ENCODE measurements at places on chromosomes 11 and 22.
A peak's percentile ranks its signal among the peaks of the same experiment; 100 is the strongest.

DNA sequence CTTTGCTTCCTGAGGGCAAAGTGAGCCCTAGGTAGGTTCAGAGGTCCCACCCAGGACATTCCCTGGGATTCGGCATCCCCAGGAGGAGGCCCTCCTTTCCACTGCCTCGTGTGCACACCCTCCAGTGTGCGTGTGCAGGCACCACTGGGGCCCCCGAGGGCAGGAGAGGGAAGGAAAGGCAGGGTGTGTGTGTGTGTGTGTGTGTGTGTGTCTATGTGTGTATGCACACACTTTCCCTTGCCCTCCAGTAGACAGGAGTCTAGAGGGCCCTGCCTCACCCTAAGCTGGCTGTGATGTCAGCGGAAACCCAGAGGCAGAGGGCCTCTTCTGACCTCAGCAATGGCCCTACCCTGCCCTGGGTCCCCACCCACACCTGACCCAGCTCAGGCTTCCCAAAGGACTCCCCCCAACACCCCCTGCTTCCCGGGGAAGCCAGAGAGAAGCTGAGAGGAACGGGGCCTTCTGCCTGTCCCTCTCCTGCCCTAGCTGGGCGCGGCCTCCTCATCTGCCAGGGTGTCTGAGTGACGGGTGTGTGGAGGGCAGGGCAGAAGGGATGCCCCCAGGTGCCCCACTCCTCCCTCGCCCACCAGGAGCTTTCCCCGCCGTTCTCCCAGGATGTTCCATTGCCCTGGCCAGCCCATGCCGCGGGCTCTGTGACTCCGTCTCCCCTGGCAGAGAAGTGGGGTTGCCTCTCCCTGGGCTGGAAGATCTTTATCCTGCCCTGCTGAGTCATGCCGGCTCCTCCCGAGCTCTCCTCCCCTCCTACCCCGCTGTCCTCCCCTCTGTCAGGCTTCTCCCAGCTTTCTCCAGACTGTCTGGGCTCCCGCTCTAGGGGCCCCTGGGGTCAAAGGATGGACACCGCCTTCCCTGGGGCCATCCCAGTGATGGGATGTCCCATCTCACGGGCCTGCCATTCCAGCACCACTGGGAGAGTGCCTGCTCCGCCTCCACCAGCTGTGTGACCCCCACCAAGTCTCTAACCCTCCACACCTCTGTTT, 6.0 kb upstream of the CLCF1 start:
- H3K4me3 ChIP-seq, result no peak overlapping the region
- H3K27me3 ChIP-seq, result peaks cover 43% of the 10 kb centered on the region
- no peak for DNase-seq
- peaks cover 11% of the 10 kb centered on the region for H3K4me1 ChIP-seq
- H3K36me3 ChIP-seq, result no peaks in the 10 kb centered on the region

DNA sequence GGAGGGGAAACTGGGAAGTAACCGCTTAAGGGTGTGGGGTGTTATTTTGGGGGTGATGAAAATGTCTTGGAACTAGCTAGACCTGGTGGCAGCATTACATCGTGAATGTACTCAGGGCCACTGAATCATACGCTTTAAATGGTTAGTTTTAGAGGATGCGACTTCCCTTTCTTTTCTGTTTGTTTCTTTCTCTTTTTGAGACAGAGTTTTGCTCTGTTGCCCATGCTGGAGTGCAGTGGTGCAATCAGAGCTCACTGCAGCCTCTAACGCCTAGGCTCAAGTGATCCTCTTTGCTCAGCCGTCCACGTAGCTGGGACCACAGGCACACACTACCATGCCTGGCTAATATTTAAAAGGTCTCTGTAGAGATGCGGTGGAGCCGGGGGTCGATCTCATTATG, 5.6 kb upstream of the MIAT start:
- no peaks in the 10 kb centered on the region for H3K36me3 ChIP-seq
- H3K27me3 ChIP-seq, result peaks cover 30% of the 10 kb centered on the region
- H3K27ac ChIP-seq, result no peak overlapping the region
- no peak overlapping the region for H3K4me3 ChIP-seq
- no peak for DNase-seq

- H3K27ac ChIP-seq, result no peak overlapping the region
- H3K27me3 ChIP-seq, result no peaks in the 10 kb centered on the region
- H3K36me3 ChIP-seq, result peaks cover 2% of the 10 kb centered on the region
- no peak for DNase-seq
- no peak overlapping the region for H3K4me3 ChIP-seq
- no peaks in the 10 kb centered on the region for H3K4me1 ChIP-seq
Observed at GRCh38 chr22:46638601-46639431, 18.6 kb downstream of the GRAMD4 start.

- H3K27me3 ChIP-seq, result no peaks in the 10 kb centered on the region
- peak overlapping the region; percentile 89 for H3K27ac ChIP-seq
- H3K4me3 ChIP-seq, result peak overlapping the region; percentile 73
- peaks cover 4% of the 10 kb centered on the region for H3K36me3 ChIP-seq
Observed at GRCh38 chr11:61091373-61092279, 10.7 kb upstream of the CD5 start.

DNA sequence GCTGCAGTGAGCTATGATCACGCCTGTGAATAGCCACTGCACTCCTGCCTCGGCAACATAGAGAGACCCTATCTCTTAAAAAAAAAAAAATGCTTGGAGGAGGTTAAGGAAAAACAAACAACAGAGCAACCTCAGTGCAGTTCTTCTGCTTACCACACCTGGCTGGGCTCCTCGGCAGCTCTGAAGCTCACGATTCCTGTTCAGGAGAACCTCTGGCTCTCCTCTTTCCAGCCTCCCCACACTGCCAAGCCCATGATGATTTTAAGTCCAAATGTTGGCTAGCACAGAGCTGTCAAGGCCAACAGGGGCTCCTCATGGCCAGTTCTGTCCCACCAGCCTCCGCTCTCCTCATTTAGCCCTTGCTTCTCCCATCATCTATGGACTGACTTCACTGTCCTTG, 69.7 kb upstream of the ARFGAP3 start:
- no peaks in the 10 kb centered on the region for H3K36me3 ChIP-seq
- peaks cover 29% of the 10 kb centered on the region for H3K4me1 ChIP-seq
- no peak overlapping the region for H3K27ac ChIP-seq
- H3K27me3 ChIP-seq, result no peaks in the 10 kb centered on the region
- no peak for DNase-seq

- peaks cover 46% of the 10 kb centered on the region for H3K4me1 ChIP-seq
- H3K27me3 ChIP-seq, result peaks cover 2% of the 10 kb centered on the region
- H3K36me3 ChIP-seq, result peaks cover 28% of the 10 kb centered on the region
- no peak for DNase-seq
Observed at GRCh38 chr11:122668562-122669090, 13.1 kb downstream of the UBASH3B start.
